ENCODE measurements at places on chromosomes 3 and 15.
A peak's percentile ranks its signal among the peaks of the same experiment; 100 is the strongest.

DNA sequence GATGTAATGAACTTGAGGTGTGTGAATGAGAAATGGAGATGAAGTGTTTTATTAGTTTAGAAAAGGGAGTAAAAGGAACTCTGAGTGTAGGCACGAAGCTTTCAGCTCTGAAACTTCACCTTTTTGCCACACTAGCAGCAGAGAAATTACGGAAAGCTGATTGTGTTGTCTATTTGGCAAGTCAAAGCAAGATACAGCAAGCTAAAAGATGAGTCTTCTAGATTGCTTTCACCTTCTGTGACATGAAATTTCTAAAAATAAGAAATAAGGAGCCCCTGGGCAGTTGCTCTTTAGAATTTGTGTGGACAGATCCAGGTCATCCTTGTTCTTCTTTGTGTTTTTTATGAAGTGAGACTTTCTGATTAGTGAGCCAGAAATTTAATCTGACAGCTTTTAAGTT, 143.4 kb downstream of the FNDC3B start:
- DNase-seq: no peak

DNA sequence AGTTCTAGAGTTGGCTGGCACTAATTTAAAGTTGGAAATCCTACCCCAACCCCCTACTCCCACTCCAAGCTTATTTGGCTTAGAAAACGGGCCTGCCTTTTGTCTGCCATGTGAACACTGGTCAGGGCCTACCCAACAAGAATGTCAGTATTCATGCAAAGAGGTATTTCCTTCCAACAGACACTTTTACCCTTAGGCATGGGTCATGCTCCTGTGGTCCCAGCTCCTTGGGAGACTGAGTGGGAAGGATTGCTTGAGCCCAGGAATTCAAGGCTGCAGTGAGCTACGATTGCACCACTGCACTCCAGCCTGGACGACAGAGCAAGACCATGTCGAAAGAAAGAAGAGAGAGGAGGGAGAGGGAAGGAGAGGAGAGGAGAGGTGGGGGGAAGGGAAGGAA, 137.5 kb upstream of the LRTM1 start:
- DNase-seq: peak; percentile 9

DNA sequence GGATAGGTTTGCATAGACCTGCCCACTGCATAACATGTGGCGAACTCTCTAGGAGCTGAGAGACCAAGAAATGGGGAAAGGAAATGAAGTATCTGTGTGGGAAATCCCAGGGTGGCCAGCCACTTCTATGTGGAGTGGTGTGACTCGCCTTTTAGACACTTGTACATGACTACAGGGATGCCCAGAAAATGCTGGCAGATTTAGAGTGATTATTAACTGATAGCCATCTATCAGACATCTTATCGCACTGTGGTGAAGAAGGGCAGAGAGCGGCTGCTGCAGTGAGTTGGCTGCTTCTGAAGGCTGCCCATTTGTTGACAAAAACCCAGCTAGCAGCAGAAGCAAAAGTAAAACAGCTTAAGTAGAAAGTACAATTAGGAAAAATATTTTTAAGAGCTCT, 18.1 kb upstream of the STAC start:
- peak; percentile 42 for DNase-seq

DNA sequence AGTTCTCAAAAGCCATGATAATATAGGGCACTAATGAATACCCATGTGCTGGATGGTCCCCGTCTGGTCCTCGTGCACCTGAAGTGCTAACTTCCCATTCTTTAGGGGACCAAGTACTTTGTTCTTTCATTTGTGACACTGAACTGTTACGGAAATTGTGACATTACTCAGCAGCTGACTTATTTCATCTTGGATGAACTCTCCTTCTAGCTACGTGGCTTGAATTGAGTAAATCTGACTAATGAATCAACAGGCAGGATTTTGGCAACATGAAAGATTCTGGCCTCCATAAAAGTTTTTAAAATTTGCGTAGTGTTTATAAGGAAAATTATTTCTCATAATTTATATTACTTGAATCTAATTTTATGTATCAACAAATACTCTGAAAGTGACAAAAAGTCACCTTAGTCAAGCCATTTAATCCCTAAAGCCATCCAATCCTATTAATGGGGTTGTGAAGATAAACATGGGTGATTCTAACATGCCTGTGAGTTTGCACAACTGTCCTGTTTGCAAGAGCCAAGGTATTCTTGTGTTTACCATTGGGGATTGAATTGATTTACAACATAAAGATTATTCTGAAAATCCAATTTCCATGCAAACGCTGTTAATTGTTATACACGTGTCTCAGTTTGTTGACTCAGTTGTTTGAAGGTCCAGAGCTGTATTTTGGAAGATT, 119.9 kb downstream of the AGBL1 start:
- no peak for DNase-seq

DNA sequence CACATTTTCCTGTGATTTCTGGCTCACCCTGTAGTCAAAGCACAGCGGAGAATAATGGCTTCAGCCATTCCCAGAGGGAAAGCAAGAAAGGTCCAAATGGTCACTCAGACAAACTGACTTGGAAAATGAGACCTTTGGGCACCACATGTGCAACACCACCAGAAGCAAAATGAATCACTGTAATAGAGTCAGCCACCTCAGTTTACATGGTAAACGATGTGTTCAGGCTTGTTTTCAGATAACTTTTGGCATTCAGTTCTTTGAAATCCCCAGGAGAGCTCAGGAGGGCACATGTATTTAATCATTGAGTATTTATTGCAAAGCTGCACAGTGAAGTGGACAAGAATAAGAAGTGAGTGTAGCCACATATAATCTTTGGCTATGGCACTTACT, 38.4 kb upstream of the ALCAM start:
- DNase-seq: no peak

DNA sequence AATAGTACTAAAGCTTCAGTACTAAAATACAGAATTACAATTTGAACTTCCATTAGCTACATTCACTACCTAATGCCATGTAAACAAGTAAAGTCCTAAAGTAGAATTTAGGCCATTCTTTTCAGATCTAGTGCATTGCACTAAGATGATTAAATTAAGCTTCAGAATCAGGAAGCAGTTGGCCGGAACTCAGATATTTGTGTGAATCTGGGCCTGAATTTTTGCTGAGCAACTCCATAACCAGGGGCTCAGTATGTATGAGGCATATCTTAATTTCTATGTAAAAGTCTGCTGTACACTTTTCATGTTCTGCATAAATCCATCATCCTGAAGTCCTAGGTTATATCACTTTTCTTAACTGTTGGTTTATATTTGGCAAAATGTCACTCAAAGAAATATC, 246.4 kb downstream of the RBMS3 start:
- no peak for DNase-seq

DNA sequence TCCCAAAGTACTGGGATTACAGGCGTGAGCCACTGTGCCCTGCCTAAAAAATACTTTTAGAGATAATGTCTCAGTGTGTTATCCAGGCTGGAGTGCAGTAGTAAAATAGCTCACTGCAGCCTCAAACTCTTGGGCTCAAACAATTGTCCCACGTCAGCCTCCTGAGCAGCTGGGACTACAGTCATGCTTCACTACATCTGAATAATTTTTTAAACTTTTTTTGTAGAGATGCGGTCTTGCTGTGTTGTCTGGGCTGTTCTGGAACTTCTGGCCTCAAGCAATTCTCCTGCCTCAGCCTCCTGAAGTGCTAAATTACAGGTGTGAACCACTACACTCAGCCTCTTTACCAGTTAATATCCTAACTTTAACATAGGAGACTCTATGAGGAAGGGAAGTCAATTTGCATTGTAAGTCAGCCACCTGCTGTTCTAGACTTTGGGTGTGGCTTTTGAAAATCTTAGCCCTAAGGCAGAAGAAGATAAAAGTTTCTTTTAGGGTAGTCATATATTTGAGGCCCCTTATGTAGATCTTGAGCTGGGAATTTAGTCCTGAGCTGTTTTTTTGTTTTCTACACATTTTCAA, 78.2 kb upstream of the RASGRP1 start:
- no peak for DNase-seq

GRCh38 chr15:74200871-74201419, 1.6 kb downstream of the STRA6 start:
- DNase-seq: no peak

DNA sequence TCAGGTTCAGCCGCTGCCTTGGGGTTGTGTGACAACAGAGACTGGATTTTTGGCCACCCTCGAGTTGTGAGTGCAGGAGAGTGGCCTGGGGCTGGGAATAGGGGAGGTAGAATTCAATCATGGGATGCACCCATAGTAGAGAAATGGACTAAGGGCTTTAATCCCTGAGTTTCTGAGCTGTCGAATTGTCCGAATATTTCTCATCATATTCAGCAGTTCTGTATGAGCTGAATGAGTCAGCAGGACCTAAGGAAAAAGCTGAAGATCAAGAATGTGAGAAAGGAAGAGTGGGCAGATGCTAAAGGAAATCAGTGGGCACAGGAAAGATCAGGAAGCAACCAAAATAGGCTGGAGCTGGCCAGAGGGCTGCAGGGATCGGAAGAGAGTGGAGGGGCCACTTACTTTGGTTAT, 44.4 kb upstream of the SACM1L start:
- DNase-seq: peak; percentile 91

GRCh38 chr3:12155828-12156227, 2.9 kb downstream of the TIMP4 start:
- DNase-seq: peak; percentile 56
